ENCODE measurements at places on chromosomes 1 and 21.
A peak's percentile ranks its signal among the peaks of the same experiment; 100 is the strongest.

GRCh38 chr1:34018285-34018684 is 146.7 kb downstream of the CSMD2 start:
- no peak for DNase-seq

DNA sequence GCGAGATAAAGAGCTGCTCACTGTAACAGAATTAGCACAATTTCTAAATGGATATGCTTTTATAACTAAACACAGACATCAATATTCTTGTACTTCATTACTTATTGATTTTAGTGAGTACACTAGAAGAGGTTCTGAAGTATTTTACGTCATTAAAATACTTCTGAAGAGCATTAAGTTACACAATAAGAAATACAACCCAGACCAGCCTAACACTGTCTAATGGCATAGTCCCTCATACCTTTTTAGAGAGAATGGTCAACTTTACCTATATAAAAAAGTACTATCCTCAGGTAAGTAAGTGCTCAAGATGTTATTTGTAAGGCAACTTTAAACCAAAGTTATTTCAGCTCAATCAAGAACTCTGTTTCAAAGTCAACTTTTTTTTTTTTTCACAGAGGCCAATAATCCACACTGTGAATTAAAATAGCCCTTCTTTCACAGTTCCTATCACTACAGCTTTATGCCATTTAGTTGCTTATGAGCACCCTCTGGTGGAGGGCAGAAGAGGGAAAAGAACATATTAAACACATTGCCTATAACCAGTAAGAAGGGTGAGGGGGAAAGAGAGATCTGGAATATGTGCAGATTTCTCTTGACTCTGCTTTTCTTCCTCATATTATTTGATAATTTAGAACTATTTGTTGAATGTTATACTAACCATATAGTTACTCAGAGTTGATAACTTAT is 182.1 kb upstream of the DMRTA2 start:
- DNase-seq: peak; percentile 50

GRCh38 chr1:219801156-219801820 is 127.1 kb downstream of the SLC30A10 start:
- DNase-seq: no peak

DNA sequence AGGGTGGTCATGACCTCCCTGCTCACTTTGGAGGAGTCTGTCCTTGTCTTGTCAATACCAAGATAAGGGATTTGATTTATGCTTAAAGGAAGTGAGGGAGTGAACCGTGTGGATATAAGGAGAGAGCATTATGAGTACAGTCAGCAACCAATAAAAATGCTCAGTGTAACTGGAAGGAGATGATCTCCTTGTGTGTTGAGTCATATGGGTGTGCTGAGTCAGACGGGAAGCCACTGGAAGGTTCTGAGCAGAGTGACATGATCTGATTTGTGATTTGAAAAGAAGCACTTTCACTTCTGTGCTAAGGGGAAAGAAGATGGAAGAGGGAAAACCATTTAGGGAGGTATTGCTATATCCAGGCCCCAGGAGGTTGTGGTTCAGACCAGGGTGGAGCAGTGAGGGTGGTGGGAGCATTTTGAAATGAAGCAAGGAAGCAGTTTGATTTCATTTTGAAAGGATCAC is 2.5 kb upstream of the BCL10 start:
- DNase-seq: peak; percentile 95

DNA sequence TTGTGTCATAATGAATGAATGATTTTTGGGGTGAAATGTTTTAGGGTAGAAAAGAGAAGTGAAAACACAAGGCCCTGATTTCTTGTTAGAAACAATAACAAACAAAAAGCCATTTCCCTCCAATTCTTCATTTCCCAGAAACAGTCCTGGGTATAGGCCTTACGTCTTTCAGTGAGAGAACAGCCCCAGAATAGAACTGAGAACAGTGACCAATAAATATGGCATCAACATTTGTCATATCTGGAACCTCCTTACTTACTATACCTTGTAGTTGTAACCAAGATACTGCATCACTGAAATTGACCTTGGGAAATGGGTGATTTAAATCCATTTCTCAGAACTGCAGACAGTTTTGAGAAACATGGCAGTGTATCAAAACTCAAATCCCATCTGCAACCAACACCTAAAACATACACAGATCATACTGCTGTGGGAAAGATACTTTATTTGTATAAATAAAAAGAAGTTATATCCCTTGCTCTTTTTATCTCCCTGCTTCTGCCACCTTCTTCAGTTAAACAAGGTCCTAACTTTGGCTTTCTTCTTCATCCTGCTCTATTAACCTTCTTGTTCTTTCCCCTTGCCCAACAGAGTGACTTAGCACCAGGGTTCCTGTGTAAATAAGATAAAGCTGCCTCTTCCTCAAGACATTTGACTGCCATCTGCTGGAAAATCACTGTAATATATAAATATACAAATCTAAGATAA is 19.5 kb downstream of the XKR8 start:
- peak; percentile 70 for DNase-seq
